ENCODE measurements at places on chromosomes 4 and X.
A peak's percentile ranks its signal among the peaks of the same experiment; 100 is the strongest.

DNA sequence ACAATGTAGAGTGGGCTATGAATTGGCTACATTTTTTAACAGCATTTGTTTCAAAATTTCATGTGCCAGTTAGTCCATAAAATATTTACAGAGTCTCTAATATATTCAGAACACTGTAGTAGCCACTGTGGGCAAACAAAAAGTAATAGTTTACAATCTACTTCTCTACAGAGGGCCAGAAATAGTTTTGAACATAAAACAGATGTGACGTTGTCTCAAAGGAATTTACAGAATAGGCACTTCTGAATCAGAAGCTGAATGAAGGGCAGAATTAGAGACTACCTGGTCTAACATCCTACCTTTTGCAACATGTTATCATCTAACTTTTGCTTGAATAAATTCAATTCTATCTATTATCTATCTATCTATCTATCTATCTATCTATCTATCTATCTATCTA lies 811.9 kb upstream of the EPHA5 start:
- DNase-seq = no peak

- DNase-seq = no peak
Measured at GRCh38 chr4:94356444-94356843, 13.8 kb upstream of the HPGDS start.

DNA sequence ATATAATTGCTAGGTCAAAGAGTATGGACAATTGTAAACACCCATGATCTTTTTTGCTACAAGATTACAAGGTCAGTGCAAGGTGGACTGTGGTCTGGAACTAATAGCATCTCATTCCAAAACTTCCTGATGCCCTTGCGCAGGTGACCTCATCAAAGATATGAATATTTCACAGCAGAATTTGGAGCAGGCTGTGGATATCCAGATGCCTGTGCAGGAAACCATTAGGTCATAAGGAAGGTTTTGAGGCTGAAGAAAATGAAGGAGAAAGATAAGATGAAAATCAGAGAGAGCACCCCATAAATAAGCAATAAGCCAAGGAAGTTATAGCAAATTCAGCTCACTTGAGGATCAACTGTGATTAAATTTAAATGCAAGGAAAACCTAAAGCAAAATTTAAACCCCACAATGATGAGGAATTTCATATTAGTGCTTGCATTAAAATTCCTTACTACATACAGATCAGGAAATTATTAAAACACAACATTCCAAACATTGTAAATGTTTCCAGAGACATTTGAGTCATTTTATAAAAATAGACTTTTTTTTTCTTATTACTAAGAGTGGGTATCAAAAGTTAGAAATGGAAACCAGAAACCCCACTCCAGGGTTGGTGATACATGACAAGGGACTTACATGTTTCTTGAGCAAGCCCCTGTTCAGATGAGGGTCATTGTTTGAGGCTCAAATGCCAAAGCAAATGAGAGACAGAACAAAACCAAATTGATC lies 100.7 kb upstream of the FAM9C start:
- no peak for DNase-seq

- no peak for DNase-seq
Measured at GRCh38 chrX:40644176-40644575, 3.2 kb downstream of the CXorf38 start.

GRCh38 chrX:50747471-50747900 lies 66.5 kb downstream of the SHROOM4 start:
- no peak for DNase-seq

DNA sequence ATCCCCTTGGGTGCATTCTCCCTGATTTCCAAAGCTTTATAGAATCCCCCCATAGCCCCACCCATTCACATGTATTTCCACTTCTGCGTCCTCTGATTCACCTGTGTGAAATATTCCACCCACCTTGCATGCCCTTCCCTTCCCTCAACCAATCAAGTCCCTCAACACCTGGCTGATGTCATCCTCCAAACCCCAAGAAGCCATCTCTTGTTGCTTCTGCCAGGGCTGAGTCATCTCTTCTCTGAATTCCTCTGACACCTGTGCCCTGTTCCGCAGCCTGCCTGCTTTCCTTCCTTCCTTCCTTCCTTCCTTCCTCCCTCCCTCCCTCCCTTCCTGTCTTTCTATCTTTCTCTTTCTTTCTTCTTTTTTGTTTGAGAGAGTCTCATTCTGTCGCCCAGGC lies 9.9 kb downstream of the CRMP1 start:
- no peak for DNase-seq

- no peak for DNase-seq
Measured at GRCh38 chr4:114257501-114257900, 278.1 kb upstream of the ARSJ start.

- no peak for DNase-seq
Measured at GRCh38 chrX:48683411-48683982, at the start of gene WAS. Gene WAS (plus strand): TSS chrX:48683799. CDS start chrX:48683854, 55 bp downstream.

GRCh38 chr4:15295421-15296162 lies 132.2 kb upstream of the C1QTNF7 start:
- DNase-seq = no peak

GRCh38 chrX:20015945-20016615 lies 25.2 kb upstream of the BCLAF3 start:
- no peak for DNase-seq

DNA sequence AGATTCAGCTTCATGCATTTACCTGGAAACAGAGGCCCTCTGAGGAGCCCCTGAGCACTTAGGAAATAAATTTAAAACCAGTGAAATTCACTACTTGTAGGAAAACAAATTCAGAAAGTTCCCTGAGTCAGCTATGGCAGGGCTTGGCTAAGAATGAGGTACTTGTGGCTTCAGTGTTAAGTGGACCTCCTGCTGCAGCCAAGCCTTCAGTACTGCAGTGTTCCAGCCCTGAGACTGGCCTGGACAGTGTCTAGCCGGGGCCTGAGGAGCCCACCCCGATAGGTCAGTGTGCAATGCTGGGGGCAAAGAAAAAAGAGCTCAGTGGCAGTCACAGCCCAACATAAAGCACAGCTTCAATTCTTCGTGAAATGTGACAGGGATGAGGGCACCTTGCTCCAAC lies 41.9 kb downstream of the F11 start:
- DNase-seq = no peak

DNA sequence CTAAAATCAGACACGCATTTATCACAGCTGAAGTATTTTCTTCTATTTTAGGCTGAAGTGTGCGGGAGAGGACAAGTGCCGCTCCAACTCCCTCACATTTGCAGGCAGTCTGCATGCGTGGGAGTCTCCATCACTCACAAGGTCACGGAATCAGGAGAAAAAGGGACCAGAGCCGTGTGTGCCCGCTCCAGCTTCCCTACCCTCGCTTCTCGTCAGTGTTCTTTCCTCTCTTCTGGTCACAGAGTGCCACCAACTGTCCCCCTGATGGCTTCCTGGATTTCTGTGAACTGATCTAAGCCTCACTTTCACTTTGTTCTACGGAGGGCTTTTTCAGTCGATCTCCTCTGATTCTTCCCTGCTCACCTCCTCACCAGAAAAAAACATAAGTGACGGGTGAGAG lies 407.4 kb upstream of the AADAT start:
- peak; percentile 37 for DNase-seq

- no peak for DNase-seq
Measured at GRCh38 chrX:19660604-19661255, 145.4 kb upstream of the MAP3K15 start.

DNA sequence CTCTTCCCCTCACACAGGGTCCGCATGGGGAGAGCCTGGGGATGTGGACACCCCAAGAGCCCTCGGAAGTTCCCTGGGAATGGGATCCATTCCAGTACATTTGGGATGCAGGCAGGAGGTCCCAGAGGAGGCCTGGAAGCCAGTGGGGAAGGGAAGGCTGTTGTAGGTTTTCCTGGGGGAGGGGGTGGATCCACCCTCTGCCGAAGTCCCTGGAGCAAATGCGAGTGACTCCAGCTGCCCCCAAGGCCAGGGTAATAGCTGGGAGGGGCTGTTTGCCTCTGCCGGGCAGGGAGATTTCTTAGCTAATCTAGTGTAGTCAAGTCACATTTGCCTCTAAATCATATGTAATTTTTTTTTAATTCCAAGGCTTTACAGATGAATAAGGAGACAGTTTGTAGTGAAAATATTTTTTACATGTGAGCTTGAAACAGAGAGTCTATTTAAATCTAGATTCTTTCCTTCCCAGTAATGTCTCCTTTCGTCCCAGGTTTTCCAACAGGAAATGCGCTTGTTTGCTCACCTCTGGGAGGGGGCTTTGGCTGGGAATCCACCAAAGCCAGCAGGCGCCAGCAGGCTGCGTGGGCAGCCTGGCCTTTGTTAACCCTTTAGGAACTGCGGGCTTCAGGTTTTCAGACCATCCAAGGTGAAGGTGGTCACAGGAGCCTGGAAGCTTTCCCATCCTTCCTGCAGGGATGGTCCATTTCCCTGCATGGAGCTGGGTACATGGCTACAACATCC lies 26.8 kb downstream of the SH3TC1 start:
- peak; percentile 53 for DNase-seq

DNA sequence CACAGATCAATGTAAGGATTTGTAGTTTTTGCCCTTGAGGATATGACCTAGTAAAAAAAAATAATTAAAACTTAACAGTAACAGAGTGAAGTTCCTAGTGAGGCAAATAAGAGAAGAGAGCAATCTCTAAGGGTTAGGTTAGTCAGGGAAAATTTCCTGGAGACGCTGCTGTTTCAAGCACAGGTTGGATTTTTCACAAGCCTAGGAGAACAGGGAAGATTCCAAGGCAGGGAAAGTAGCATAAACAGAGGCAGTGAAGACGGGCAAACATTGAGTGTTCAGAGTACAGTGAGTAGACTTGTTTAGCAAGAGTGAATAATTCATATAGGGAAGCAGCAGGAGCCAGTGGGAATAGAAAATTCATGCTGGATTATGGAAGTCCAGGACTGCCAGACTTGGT lies 212.8 kb downstream of the SPANXN3 start:
- DNase-seq = no peak

DNA sequence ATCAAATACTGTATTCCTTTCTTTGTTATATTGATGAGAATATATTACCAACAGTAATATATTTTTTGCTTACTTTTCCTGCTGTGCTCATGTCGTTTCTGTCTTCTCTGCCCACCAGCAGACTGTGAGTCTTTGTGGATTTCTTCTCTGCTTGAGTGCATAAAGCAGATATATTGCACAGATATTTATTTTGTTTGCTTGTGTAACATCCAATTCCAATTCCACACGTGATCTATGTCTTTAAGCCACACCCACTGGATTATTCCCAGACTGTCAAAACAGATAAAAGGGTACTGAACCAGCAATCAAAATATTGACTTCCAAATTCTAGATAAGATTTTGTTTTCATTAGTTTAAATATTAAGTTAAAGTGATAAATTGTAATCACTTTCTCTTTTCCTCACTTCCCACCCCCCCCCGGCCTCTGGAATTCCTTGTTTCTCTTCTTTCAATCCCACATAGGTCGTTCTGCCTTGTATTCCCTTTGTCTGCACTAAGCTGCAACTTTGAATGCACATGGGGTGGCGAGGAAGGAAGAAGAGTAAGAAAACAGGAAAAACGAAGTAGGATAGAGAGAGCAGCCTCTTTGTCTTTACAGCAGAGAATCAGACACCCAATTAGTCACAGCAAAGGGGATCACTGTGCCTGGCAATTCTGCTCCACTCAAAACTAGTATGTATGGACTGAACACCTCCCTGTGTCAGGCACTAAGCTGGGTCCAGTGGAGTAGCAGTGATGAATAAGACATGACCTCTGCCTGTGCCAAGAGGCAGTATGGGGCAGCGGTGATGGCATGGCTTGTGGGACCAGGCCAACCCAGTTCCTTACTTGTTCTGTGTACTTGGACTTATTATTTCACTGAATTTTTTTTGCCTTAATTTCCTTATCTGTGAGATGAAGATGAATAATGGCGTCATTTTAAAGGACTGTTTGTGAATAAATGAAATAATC lies at the start of gene ADH1B:
ADH1B (minus strand) TSS at position 161 of the 951 bp plus-strand sequence; CDS start at position 91, 70 bp downstream.
- no peak for DNase-seq

GRCh38 chrX:40878766-40879165 lies 143.4 kb upstream of the MED14 start:
- DNase-seq = no peak

DNA sequence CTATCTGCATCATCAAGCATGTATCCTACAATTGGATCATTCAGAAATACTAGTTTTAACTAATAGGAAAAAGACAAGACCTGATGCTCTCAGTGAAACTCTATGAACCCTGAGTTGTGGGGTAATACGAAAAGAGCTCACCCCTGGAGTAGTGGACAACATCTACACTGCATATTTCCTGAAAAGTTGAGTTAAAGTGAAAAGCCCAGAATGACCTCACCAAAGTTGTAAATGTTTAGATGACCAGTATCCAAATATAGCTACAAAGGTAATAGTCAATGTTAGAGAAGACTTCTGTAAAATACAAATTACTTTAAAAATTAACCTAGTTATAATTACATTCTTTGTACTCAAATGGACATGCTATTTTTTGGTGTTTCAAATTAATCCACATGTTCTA lies 52.8 kb upstream of the SRPX start:
- no peak for DNase-seq

- DNase-seq = no peak
Measured at GRCh38 chrX:18961686-18962085, 22.2 kb downstream of the PHKA2 start.

DNA sequence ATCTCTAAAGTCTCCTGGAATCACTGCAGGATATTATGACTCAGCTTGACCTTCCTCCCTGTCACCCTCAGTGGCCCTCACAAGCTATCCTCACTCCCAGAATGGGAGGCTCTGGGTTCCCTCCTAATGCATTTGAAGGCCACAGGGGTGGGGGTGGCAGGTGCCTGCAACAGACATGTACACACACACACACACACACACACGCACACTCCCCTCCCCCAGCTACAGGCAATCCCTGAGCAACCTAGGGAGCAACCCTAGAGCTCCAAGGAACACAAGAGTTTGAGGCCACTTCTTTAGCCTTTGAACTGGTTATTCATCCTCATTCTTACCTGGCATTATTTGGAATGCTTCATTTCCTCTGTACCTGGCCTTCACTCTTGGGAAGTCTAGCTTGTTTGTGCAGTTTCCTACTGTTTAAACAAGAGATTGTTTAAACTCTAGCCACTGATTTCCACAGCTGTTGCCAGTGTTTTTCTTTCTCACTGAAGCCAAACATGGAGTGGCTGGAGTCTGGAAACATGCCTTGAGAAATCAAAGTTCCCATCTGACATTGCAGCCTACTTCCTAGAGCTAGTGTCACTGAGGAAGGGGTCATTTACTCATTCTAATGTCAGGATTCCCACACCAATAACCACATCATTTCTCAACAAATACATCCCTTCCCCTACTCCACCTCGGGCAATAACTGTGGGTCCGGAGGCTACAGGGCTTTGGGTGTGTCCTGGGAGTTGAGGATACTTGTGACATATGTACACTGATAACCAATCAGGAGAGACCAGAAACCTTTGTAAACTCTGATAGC lies 37.7 kb downstream of the MAOA start:
- DNase-seq = no peak

DNA sequence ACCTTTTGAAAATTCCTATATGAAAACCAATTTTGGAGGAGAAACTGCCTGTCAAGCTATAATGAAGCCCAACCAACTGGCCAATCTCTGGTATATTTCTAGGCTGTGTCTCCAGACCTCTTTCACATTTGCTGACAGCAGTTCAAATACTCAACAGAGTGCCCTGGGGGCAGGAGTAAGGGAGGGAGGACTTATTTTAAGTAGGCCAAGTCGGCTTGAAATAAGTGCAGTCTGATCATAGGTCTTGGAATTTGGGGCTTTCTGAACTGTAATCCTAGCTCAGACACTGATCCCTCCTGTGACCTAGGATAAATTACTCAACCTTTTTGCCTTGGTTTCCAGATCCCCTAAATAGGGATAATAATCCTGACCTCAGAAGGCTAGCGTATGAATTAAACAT lies 59.4 kb upstream of the SLC7A11 start:
- DNase-seq = no peak

Measured in NCI-H1417 treated with DMSO at 0.1 percent for 48 hours (cell line).